RWPE1 (cell line): ENCODE measurements at places on chromosomes 2 and 18.

- no peak for DNase-seq
These were observed 46.7 kb downstream of the PXDN start for GRCh38 chr2:1697601-1698000.

DNA sequence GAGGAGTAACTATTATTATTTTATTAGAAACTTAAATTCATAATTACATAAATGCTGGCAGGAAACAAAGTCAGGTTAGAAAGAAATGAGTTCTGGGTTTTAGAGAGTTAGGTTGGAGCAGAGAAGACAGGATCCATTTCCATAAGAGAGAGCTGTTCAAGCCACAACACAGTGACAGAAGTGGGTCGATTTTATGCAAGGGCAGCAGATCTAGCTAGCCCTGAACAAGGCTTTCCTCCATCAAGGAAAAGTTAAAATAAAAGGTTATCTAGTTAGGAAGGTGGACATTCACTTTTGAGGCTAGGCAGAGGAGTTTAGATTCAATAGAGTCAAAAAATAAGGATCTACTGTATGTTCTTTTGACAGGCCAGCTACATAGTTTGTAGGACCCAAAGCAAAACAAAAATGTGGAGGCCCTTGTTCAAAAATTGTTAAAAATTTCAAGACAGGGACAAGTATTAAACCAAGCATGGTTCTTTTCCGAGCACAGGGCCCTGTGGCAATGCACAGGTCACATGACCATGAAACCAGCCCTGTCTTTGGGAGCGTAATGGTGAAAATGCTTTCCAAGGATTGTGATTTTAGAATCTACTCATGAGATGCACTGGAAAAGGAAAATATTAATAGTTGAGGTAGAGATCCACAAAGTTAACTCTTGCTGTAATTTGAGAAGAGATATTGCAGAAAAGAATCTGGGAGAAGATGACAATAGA is 91.2 kb upstream of the CREB1 start:
- DNase-seq = no peak

GRCh38 chr2:227990937-227991336 is 119.5 kb downstream of the DAW1 start:
- no peak for DNase-seq

- DNase-seq = no peak
These were observed 90.7 kb upstream of the KLHL29 start for GRCh38 chr2:23294238-23294637.

DNA sequence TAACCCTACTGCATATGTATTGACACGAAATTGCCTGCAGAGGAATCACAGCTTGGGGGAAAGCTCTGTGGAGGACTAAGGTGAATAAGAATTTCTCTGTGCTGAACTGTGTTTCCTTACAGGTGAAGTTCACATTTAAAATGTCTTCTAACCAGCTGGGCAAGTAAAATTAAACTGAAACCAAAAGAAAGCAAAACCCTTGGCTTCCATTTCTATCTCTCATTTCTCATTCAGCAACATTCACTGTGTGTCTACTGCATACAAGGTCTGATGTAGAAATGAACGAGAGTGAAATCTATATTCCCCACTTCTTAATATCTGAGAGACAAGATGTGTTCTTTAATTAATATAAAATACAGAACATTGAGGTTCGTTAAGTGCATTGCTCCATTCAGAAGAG is 397.3 kb downstream of the SOX11 start:
- DNase-seq = no peak

GRCh38 chr2:105391058-105391627 is 7.7 kb downstream of the FHL2 start:
- peak; percentile 56 for DNase-seq

DNA sequence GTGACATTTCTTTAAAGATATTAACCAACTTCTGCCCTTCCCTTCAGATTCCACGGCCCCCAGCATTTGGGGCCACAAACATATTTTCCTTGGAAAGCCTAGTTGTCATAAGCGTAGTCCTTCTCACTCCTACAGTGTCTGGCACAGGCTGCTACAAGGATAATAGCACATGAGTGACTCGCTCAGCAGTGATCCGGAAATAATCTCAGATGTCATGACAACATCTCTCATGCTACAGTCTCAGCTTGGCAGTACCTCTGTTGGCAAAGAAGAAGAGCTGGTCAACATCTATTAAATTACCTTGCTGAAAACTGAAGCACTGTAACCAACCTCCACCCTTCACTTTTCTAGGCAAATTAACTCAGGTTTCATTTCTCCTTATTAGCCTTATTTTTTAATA is 351.7 kb downstream of the RAD51AP2 start:
- DNase-seq = no peak

DNA sequence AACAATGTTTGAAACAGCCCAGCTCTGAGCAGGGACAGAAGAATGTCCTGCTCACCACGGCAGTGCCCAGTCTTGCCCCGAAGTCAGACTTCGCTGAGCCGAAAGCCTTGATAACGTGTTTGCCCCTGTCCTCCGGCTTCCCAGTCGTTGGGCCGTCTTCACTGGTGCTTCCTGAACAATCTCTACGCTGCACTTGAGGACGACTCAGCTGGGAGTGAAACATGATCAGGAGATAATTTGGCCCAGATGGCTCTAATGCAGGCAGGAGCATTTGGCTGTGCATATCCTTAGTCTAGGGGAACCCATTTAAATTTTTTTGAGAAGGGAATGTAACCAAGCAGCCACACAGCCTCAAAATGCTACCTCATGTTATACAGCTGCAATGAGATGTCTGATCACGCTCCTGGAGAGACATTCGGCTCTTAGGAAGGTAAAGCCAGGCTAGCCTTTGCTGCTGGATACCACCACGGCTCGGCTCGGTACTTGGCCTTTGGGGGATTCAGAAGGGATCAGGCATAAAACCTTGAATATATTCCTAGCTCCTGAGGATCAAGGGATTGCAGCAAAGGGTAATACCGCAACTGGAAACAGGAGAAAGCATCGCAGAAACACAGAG is 43.6 kb downstream of the FECH start:
- DNase-seq = no peak

DNA sequence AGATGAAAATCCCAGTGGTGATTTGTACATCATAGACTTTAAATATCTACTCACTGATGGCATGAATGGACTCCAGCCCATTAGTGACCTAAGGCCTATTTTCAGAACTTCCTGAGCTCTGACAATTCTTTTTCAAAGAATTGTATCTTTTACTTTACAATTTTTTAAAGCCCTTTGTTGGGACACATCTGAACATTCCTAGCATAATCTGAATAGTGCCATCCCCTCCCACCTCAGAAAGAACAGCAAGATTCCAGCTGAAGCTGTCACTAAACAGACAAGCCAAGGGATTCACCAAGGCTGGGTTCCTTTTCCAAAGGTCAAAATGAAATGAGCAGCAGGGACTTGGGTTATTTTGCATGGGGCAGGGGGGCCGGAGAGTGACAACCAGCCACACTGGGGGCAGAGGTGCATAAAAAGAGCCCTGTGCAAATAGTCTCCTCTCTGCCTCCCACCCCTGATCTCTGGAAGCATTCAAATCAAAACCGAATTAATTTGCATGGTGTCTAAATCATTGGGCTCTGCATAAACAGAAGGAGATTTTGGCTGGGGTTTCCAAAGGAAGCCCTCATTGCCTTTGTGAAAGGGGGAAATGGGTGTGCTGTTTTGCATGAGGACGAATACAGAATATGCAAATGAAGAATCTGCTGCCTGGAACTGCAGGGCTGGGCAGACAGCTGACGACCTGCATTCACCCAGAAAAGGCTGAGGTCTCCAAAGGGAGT is 17.2 kb downstream of the EPHA4 start:
- no peak for DNase-seq

DNA sequence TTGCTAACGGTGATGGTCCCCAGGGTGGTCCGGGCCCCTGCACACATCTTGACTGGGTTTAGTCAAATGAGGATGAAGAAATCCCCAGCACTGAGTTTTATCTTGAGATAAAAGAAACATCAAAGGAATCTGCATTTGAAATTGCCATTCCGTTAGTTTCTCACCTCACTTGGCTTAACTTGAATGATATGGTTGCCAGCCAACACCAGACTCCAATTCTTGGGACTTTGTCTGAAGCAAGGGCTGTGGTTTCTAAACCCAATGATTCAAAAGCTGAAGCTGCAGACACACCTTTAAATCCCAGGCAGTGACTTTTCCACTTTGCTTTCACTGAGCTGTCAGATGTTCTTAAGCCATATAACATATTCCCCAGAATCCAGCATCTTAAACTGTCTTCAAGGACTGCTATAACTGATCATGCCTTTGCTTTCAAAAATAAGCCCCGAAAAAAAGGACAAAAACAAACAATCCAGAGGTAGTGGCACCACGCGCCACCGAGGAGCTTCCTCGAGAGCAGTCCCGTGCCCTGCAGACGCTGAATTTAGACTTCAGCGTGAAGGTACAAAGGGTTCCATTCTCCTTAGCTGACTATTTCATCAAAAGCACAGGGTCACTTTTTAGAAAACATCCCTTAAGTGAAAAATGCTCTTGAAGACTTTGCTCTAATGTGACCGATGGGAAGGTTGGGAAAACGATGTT is 189.3 kb downstream of the HDAC4 start:
- no peak for DNase-seq

DNA sequence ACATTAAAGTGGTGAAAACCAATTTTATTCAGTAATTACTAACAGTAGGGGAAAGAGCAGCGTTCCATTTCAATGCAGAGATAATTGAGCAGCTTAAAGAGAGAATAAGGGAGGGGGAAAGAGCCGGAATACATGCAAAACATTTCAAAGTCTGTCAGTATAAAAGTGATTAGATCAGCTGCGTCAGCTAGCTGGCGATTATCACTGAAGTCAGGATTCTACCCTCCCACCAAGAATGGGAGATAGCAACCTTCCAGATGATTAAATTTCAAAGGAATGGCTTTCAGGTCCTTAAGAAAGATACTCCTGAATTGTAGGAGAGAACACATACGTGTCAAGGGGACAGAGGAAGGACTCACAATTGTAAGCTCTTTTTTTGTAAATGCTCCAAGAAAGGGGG is 2.7 kb upstream of the ZC3H6 start:
- no peak for DNase-seq

- no peak for DNase-seq
These were observed 20.2 kb upstream of the KCTD1 start for GRCh38 chr18:26568513-26568912.

- peak; percentile 30 for DNase-seq
These were observed 235.9 kb downstream of the SUCLG1 start for GRCh38 chr2:84223191-84223590.

- peak; percentile 78 for DNase-seq
These were observed 133.3 kb downstream of the GFPT1 start for GRCh38 chr2:69253611-69254301.

DNA sequence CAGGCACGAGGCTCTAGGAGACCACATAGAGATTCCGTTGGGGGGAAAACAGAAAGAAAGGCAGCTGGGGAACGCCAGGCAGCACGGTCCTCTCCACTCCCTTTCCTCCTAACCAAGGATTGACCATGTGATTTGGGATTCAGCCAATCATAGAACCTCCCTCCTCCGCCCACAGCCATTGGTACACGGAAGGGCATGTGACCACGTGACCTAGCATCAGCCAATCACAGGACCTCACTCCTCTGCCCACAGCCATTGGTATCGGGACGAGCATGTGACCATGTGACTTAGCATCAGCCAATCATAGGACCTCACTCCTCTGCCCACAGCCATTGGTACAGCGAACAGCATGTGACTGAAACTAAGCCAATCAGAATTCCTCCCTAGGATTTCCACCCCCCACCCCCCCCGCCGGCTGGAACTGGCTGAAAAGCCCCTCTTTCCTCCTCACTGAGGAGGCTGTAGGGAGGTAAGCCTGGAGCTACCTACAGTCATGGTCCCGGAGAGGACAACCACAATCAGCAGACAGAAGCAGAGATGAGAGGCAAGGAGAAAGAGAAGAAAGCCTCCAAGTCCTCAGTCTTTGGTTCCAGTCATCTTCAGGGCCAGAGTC is 7.6 kb downstream of the SERPINE2 start:
- DNase-seq = no peak

DNA sequence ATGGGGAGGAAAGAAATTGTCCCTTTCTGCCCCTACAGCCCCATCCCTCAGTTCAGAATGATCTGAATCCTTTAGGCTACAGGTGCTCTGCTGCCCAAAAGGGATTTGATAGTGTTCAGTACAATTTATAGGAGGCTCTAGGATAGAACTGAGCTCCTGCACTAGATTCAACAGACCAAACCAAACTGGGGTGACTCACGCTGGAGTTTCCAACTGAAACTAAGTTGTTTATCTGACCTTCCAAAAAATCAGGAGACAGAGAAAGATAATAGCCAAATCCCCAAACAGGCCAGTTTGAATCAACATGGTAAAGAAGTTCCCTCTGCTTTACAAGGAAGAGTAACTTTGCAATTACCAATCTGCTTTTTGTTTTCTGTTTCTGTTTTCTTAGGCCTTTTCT is 72.7 kb upstream of the MBOAT2 start:
- no peak for DNase-seq

- no peak for DNase-seq
These were observed 129.7 kb downstream of the IRS1 start for GRCh38 chr2:226669905-226670304.

GRCh38 chr2:516944-517343 is 160.3 kb downstream of the TMEM18 start:
- no peak for DNase-seq

DNA sequence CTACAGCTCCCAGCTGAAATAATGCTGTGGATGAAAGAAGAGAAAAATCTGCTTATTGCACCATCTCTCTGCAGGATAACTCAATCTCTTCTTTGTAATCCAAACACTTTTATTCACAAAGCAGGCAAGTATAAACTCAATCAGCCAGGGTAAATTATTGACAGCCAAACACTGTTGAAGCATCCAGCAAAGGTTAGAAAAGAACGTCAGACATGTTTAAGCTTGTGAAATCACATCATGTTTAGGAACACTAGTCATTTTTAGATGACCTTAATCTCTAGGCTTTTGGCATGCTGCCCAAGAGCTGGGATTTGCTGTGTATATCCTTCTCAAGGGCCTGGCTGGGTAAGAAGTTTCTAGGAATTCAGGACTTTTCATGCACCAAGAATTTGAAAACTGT is 1148.1 kb upstream of the FANCL start:
- DNase-seq = peak; percentile 38

DNA sequence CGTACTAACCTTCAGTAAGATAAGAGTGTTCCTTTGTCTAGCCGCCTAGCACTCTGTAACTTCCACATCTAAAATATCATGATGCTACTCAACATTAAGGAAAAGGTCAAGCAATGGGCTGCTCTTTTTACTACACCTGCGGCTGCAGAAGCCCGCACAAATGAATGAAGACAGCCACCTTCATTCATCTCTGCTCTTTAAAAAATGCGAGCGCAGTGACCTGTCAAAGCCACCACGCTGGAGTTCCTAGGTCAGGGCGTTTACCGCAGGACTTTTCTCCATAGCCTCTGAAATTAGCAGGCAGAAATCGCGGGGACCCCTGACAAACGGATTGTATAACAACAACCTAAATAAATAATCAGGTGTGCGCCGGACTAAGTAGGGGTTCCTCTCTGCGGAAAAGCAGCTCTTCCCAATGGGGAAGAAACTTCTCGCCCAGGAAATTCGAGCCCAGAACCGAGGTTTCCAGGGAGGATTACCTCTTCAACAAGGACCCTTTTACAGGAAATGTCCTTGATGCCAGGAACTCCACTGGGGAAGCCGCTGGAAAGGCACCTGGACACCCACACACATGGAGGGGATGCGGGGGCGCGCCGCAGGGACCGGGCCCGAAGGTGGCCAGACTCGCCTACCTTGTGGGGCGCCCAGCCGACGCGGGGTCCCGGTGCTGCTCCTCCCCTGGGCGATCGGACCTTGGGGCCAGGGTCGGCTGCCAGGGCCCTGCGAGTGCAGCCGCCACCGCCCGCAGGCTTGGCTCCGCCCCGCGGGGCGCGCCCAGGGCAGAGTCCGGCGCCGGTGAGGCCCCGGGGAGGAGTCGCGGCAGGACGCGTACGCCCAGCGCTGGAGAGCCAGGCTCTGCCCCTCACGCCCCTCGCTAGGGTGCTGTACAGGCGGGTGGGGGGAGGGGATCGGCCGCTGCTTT is at the start of gene CCDC68:
Gene CCDC68 (minus strand): TSS at position 758 of the 922 bp plus-strand sequence. CDS start 16,670 bp downstream, outside the sequence.
- DNase-seq = no peak
